Bone marrow (tissue), 2 donors: ENCODE measurements at places on chromosomes 13 and 19.

- DNase-seq: no peak
Measured at GRCh38 chr13:47120282-47120681, 223.4 kb upstream of the HTR2A start.

DNA sequence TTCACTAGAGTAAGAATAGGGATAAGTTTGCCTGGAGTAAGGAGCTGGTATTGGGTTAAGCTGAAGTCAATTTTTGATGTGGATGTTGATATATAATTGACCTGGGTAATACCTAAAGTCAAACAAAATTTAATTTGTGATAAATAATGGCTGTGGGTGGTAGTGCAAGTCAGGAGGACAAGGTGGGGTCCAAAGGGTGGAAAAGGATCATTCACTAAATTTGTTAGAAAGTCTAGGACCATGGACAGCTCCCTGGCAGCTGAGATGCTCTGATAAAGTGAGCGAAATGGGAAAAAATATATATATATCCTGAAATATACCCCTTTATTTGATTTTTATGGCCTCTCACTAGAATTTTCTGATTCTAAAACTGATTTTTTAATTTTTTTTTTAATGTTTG lies 463.5 kb downstream of the GPC6 start:
- no peak for DNase-seq

DNA sequence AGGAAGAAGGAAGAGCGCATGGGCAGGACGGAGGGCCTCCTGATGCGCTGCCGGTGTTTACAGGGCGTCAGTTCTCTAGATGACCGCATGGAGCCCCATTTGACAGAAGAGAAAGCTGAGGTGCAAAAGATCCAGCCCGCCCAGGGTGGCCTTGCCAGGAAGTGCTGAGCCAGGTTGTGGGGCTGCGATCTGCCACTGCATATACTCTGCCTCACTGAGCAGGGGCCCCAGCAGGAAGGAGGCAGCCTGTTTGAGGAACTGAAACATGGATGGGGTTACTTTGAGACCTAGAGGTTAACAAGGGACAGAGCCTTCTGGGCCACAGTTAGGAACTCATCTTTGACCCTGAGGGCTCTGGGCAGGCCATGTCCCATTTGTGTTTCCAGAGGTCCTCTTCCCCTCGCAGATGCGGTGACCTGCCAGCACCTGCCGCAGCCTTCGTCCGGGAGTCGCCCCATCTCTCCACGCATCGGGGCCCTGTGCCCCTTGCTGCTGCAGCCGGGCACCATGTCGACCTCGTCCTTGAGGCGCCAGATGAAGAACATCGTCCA lies 3.2 kb downstream of the EPN1 start:
- DNase-seq: peak; percentile 37

DNA sequence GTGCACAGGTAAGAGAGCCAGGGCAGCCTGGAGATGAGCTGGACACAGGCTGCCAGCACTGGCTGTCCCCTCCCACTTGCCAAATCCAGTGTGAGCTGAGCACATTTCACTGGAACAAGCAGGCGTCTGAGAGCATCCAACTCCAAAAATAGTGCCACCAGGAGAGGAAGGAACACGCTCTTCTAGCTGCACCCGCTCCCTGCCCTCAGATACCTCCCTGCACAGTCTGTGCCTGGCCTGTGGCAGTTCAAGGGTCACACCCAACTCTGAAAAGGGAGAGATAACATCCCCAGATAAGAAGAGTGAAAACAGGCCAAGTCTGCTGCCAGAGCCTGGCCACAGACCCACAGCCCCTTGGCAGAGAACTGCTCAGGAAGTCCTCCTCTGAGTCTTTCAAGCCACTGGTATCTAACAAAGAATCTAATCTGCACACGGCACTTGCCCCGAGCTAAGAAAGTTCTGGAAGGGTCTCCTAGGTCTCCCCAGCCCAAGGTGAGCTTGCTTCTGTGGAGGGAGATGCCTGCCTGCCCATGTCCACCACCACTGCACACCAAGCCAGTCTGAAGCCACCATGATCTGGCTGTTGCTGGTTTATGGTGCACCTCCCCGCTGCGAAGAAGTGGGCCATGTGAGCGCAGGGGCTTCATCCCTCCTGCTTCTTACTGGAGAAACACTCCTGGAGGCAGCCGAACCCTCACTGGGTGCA lies 14.7 kb downstream of the ELL start:
- DNase-seq: no peak

GRCh38 chr13:59208405-59209195 lies 955.1 kb downstream of the DIAPH3 start:
- no peak for DNase-seq

GRCh38 chr19:32475141-32476031 lies 69.8 kb downstream of the DPY19L3 start:
- no peak for DNase-seq

DNA sequence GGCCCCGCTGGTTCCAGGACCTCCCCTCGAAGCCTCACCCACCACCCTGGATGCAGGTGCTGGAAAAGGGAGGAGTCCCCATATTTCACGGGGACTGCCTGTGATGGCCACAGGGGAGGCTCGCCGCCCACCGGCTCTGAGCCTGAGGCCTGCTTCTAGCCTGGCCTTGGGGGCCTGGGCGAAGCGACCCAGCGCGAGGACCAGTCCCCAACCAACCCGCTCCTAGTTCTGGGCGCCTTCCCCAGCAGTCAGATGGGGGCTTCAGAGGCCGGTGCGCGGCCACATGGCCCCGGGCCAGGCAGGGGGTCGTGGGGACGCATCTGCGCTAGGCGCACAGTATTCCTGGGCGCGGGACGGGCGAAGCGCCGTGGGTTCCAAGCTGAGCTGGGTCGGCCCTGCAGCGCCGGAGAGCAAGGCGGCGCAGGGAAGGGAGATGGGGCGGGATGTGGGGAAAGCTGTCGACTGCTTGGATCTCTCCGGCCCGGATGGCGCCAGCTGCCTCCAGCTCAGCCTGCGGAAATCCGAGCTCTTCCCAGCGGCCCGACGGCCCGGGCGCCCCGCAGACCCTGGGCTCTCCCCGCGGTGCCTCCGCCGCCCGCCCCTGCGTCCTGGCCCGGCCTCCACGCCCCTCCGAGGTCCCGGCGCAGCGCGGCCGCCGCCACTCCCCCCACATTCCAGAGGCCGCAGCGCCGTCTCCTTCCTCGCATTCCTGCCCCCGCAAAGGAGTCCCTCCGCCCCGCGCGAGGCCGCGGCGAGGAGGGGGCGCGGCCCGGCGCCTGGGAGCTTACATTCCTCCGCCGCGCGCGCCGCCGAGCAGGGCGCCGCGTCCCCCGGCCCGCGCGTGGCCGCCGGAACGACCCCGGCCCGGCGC lies at the start of gene WTIP:
TSS of gene WTIP (plus strand) at position 788 of the 871 bp plus-strand sequence. CDS start 217 bp downstream, outside the sequence.
- no peak for DNase-seq

DNA sequence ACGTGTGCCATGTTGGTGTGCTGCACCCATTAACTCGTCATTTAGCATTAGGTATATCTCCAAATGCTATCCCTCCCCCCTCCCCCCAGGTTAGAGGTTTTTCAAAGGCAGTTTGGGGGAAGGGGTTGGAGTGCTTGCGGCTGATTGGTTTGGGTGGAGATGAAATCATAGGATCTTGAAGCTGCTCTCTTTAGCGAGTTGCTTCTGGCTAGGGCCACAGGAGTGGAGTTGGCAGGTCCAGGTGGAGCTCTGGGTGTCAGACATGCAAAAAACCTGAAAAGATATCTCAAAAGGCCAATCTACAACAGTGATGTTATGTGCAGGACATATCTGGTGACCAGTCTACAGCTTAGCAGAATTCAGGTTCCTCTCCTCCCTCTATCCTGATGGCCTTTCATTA lies 32.6 kb upstream of the CXCL17 start:
- no peak for DNase-seq

- DNase-seq: no peak
Measured at GRCh38 chr19:10044390-10044789, 31.1 kb downstream of the RDH8 start.

- no peak for DNase-seq
Measured at GRCh38 chr19:4093643-4094175, 27.0 kb upstream of the ZBTB7A start.

GRCh38 chr19:3604987-3605343 lies 1.7 kb downstream of the TBXA2R start:
- DNase-seq: no peak

- DNase-seq: peak; percentile 18
Measured at GRCh38 chr13:40682449-40683240, 16.2 kb upstream of the FOXO1 start.

GRCh38 chr13:75421133-75421532 lies 60.8 kb downstream of the TBC1D4 start:
- no peak for DNase-seq

DNA sequence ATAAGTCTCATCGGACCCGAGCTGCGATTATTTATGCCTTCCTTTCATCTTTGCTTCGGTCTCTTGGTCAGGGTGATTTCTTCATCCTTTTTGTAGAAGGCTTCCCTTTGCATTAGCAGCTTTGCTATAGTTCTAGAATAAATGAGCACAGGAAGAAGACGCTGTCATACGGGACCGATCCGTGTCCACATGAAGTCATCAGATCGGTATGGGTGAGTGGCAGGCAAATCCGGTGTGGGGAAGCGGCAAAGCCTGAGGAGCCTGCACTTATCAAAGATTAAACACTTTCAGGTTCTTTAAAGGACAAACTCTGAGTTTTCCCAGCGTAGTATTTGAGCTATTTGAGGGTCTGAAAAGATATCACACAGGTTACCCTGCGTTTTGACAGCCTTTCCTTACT lies 119.3 kb downstream of the IRS2 start:
- no peak for DNase-seq

GRCh38 chr13:82341116-82341515 lies 1541.2 kb downstream of the SLITRK1 start:
- no peak for DNase-seq

GRCh38 chr19:14615623-14616022 lies 32.7 kb downstream of the CLEC17A start:
- no peak for DNase-seq

DNA sequence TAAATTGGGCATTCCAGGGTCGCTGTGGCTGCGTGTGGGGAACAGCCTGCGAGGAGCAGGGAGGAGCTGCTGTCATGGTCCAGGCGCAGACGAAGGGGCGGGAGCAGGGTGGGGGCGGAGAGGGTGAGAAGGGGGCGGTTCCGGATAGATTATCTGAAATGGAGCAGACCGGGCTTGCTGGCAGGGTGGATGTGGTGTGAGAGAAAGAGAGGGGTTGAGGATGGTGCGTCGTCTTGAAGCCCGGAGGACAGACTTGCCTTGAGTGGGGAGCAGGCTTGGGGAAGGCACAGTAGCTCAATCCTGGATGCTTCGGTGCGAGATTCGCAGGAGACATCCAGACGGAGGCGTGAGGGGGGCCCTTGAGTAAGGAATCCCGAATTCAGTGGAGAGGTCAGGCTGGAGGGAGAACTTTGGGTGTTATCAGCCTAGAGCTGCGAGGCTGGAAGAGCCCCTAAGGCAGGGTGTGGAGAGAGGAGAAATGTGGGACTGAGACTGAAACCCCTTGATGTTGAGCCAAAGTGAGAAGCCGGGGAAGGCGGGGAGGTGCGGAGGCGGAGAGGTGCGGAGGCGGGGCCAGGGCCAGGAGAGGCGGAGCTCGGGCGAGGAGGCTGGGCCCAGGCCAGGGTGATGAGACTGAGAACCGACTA lies 40.6 kb downstream of the DPF1 start:
- no peak for DNase-seq

GRCh38 chr19:15516363-15516762 lies 8.0 kb downstream of the CYP4F22 start:
- no peak for DNase-seq

GRCh38 chr13:39376076-39376475 lies 226.9 kb downstream of the LHFPL6 start:
- no peak for DNase-seq

DNA sequence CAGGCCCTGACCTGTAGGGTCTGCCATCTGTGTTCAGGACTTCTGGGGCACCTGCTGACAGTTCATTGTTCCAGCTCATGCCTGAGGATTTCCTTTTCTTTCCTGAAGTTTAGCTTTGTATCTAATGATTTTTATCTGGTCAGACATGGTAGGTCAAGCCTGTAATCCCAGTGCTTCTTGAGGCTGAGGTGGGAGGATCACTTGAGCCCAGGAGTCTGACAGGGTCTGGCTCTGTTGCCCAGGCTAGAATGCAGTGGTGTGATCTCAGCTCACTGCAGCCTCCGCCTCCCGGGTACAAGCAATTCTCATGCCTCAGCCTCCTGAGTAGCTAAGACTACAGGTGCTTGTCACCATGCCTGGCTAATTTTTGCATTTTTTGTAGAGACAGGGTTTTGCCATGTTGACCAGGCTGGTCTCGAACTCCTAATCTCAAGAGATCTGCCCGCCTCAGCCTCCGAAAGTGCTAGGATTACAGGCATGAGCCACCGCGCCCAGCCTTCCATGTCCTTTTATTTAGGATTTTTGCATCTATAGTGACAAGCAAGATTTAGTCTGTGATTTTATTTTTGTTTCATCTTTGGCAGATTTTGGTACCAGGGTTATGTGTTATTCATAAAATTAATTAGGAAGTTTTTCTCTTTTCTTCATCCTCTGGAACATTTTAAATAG lies 33.2 kb downstream of the CHST8 start:
- no peak for DNase-seq

- DNase-seq: no peak
Measured at GRCh38 chr19:42093926-42094325, 18.0 kb downstream of the ZNF574 start.

GRCh38 chr13:79803989-79804388 lies 323.0 kb downstream of the NDFIP2 start:
- DNase-seq: no peak

DNA sequence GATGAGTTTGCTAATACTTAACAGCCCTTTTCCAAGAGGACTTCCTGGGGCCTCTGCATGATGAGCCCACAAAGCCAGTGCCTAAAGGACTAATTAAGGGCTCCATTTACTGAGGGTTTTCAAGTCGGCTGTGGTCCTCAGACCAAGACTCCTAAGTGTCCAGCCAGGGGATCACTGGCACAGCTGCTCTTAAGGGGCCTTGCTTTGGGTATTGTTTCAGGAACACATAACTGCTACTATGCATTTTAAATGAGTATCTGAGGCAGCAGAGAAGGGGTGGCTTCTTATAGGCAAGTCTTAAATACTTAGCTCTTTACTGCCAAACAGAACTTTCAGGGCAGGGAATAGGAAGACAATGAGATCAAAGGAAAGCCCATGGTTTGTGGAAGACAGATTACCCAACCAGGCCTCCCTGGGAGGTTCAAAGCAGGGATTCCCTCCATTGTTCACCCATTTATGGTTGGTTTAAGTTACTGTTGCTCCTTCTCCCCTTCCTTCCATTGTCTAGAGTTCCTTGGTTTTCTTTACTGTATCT lies 61.9 kb downstream of the TNFRSF19 start:
- DNase-seq: no peak

- no peak for DNase-seq
Measured at GRCh38 chr19:29676586-29676985, 11.3 kb downstream of the PLEKHF1 start.

- no peak for DNase-seq
Measured at GRCh38 chr13:40272776-40273139, 393.7 kb downstream of the FOXO1 start.
